ENCODE measurements at places on chromosomes 16 and 17.

- peaks cover 8% of the 10 kb centered on the region for H3K4me1 ChIP-seq
- no peak overlapping the region for H3K4me3 ChIP-seq
- DNase-seq, result no peak
- no peak overlapping the region for H3K27ac ChIP-seq
- H3K36me3 ChIP-seq, result peaks cover 23% of the 10 kb centered on the region
Observed at GRCh38 chr17:47179141-47179540, 10.0 kb downstream of the CDC27 start.

GRCh38 chr17:34291721-34292348, 6.3 kb downstream of the CCL11 start:
- no peak for DNase-seq
- H3K4me3 ChIP-seq, result no peak overlapping the region
- peaks cover 25% of the 10 kb centered on the region for H3K27me3 ChIP-seq
- H3K27ac ChIP-seq, result no peak overlapping the region
- H3K4me1 ChIP-seq, result no peaks in the 10 kb centered on the region

GRCh38 chr17:66417300-66417719, 114.9 kb downstream of the PRKCA start:
- DNase-seq, result no peak
- H3K36me3 ChIP-seq, result no peaks in the 10 kb centered on the region
- no peak overlapping the region for H3K27ac ChIP-seq
- no peaks in the 10 kb centered on the region for H3K27me3 ChIP-seq

- H3K27ac ChIP-seq, result no peak overlapping the region
- no peaks in the 10 kb centered on the region for H3K36me3 ChIP-seq
- H3K4me3 ChIP-seq, result no peak overlapping the region
- DNase-seq, result no peak
- H3K4me1 ChIP-seq, result peaks cover 6% of the 10 kb centered on the region
Observed at GRCh38 chr17:51848451-51848850, 310.1 kb downstream of the CA10 start.

GRCh38 chr17:57675427-57676387, 69.4 kb downstream of the CCDC182 start:
- H3K27ac ChIP-seq, result no peak overlapping the region
- peaks cover 24% of the 10 kb centered on the region for H3K4me1 ChIP-seq
- H3K27me3 ChIP-seq, result no peaks in the 10 kb centered on the region
- H3K36me3 ChIP-seq, result peaks cover 8% of the 10 kb centered on the region
- DNase-seq, result peak; percentile 65

DNA sequence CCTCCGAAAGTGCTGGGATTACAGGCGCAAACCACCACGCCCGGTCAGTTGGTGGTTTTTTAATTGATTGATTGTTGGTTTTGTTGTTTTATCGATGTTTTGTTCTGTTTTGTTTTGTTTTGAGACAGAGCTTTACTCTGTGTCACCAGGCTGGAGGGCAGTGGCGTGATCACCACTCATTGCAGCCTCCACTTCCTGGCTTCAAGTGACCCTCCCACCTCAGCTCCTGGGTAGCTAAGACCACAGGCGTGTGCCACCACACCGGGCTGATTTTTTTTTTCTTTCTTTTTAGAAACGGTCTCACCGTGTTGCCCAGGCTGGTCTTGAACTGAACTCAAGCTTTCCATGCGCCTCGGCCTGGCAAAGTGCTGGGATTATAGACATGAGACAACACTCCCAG, 12.4 kb downstream of the FAM234A start:
- no peak for DNase-seq
- no peaks in the 10 kb centered on the region for H3K4me1 ChIP-seq
- no peak overlapping the region for H3K27ac ChIP-seq
- H3K4me3 ChIP-seq, result no peak overlapping the region

GRCh38 chr17:66690166-66690565, 144.8 kb upstream of the CACNG5 start:
- no peak overlapping the region for H3K4me3 ChIP-seq
- no peak for DNase-seq
- peak overlapping the region; percentile 4 for H3K27ac ChIP-seq
- H3K4me1 ChIP-seq, result peaks cover 25% of the 10 kb centered on the region

DNA sequence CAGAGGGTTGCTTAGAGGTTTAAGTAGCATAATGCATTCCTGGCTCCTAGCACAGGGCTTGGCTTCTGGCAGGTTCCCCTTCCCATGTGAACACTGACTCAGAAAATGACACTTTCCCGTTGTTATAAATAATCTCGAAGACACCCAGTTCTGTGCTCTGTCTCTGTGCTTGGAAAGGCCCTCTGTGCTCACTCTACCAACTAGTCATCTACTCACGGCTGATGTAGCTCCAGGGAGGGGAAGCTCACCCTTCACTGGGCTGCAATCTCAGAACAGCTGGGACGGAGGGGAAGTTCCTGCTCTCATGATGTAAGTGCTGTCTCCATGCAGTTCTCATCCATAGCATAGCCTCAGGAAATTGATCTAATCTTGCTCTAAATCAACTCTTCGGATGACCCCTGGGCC, 230.5 kb upstream of the ASIC2 start:
- peaks cover 15% of the 10 kb centered on the region for H3K4me1 ChIP-seq
- H3K36me3 ChIP-seq, result no peaks in the 10 kb centered on the region
- H3K27me3 ChIP-seq, result peaks cover 17% of the 10 kb centered on the region
- no peak overlapping the region for H3K27ac ChIP-seq
- no peak overlapping the region for H3K4me3 ChIP-seq

All from type B pancreatic cell (in vitro differentiated cells).